ENCODE measurements at places on chromosomes 12 and 14.
A peak's percentile ranks its signal among the peaks of the same experiment; 100 is the strongest.

DNA sequence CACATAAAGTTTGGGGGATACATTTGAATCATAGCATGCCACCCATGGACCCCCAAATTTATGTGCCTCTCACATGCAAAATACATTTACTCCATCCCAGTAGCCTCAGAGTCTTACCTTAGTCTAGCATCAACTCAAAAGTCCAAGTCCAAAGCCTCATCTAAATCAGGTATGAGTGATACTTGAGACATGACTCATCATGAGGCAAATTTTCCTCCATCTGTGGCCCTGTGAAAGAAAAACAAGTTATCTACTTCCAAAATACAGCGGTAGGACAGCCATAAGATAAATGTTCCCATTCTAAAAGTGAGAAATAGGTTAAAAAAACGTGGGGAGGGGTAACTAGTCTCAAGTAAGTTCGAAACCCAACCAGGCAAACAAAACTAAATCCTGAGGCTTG is 444.2 kb downstream of the SNAPC1 start:
- DNase-seq: no peak

GRCh38 chr14:81849714-81850113 is 316.1 kb upstream of the SEL1L start:
- DNase-seq: no peak

- DNase-seq: peak; percentile 62
Measured at GRCh38 chr12:121626853-121627640, 717 bp downstream of the ORAI1 start.

DNA sequence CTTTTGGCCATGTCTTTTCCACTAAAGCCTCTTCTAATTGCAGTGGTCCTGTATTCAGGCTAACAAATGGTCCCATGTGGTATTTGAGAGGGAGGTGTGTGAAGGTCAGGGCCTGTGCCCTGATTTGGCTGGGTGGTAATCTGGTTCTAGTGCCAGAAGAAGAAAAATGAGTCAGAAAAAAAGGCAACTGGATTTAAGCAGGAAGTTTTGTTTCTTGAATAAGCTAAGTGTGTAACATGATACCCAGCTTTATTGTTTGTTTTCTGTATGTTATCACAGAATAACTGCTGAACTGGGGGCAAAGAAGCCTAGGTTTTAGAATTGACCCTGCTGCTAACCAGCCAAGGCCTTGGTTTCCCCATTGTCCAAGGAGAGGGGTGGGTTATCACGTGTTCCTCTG is 134.0 kb downstream of the ANO6 start:
- DNase-seq: no peak

- no peak for DNase-seq
Measured at GRCh38 chr14:30756594-30756993, 117.8 kb upstream of the COCH start.

DNA sequence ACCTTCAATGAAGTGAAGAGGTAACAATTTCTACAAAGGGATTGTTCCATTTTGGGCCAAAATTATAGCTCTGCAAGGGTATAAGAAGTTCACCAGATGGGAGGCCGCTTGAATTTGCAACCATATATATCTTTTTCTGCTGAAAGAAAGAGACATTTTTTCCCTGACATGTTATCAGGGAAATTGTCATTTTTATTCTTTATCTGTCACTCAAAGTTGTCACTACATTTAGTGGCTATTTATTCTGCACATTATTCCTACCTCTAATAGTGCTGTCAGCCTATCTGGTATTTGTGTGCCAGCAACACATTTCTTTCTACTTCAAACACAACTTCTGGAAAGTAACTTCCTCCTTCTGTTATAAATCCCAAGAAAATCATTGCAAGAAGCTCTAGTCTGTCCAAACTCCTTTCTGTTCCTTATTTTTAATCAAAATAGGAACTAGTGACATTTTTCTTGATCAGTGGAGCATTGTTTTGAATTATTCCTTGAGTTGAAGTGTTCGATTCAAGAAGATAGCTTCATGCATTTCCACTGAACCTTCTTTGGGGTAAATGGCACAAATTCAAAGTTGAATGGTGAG is 137.9 kb upstream of the ATP2B1 start:
- DNase-seq: no peak

GRCh38 chr12:111444314-111444924 is 38.7 kb downstream of the SH2B3 start:
- no peak for DNase-seq

DNA sequence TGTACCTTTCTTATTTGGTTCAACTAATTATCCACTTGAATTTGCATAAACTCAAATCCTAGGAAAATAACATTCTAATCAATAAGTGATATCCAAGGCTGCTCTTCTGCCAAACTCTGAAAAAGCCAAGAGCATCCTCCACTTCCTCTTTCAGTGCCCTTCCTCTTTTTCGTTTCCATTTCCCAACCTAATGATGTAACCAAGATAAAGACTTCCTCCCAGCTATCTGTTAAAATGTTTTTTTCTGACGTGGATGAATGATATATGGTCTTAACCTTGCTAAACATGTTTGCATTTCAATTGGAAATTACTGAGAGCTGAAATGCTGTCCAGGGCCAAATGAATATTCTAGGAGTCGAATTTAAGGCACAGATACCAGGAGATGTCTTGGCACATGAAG is 459.5 kb upstream of the PDE3A start:
- no peak for DNase-seq

DNA sequence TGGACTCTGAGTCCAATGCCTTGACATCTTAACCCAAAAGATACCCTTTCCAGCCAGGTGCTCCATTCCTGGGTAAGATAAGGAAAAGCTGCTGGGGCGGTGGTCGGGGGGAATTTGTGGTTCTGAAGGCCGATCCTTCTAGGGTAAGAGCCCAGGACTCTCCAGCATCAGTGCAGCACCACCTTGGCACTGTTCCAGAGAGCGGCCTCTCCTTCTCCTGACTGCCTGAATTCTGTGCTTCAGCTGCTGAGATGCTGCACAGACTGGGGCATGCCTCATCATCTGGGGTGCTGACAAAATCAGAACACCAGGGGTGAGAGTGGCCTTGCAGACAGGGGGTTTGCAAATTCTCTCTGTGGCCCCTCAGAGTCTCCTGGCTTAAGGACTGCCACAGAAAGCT is 87.5 kb downstream of the SPTB start:
- DNase-seq: no peak

DNA sequence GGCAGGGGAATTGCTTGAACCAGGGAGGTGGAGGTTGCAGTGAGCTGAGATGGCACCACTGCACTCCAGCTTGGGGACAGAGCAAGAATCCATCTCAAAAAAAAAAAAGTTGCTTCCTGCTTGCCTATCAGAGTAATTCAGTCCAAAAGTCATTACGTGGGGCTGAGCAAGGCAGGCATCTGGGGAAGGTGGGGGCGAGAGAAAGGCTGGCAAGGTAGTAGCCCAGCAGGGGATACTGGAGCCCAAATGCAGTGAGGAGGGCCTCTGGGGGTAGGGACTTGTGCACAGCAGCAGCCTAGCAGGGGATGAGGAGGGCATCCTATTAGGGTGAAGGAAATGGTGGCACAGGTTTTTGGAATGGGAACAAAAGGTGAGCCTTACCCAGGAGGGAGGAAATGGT is 7.1 kb downstream of the ETFRF1 start:
- DNase-seq: no peak

- no peak for DNase-seq
Measured at GRCh38 chr14:33061667-33062325, 123.1 kb downstream of the NPAS3 start.

DNA sequence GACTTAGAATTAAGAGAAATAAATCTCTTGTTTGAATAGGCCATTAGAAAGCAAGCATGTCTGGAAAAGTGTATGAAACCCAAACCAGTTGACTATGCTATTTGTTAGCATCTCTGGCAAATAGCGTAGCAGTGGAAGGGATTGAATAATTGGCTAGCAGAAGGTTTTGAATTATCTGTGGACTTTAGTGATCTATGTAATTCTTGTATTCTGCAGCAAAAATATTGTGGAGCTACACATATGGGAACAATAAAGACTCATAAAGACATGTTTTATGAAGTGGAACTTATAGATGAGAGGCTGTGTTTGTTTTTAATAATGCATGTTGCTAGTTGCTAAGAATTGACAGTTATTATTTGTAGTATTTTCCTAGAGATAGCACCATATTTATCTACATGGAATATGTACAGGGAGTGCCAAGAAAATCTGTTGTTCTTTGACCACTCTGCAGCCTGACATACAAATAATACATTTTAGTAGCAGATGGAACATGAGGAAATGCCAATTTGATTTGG is 4.7 kb downstream of the SRGAP1 start:
- no peak for DNase-seq

DNA sequence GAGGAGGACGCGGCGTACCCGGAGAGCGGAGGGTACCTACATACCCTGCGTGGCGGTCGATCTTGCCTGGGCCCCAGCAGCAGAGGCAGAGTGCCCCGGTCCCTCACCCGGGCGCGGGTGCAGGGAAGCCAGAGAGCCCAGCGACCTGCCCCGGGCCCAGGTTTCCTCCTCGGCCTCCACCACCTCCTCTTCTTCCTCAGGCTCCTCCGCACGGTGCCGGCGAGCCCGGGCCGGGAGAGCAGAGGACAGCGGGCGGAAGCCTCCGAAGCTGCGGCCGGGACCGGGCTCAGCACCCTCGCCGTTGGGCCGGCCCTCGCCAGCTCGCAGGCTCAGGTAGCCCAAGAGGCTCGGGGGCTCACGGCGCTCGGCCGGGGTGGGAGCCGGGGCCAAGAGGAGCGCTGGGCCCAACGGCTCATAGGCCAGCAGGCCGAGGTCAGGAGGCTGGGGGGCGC is 6.6 kb downstream of the ZNF219 start:
- no peak for DNase-seq

DNA sequence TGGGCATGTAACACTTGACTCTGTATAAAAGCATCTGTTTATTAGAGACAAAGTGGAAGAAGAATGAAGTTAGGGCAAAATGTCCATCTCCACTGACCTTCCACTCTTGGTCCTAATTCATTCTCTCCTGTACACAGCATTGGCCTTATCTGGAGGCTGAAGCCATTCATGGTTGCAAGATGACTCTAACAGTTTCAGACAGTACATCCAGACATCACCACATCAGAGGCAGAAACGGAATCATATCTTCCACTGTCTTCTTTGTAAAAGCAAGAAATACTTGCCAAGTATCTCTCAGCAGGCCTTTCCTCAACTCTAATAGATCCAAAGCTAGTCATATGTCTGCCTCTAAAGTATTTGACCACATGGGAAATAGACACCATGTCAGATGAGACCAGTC is 41.1 kb downstream of the PTHLH start:
- no peak for DNase-seq

- no peak for DNase-seq
Measured at GRCh38 chr12:78977304-78977867, 112.8 kb downstream of the SYT1 start.

- DNase-seq: no peak
Measured at GRCh38 chr12:96228566-96229248, 34.5 kb downstream of the ELK3 start.

DNA sequence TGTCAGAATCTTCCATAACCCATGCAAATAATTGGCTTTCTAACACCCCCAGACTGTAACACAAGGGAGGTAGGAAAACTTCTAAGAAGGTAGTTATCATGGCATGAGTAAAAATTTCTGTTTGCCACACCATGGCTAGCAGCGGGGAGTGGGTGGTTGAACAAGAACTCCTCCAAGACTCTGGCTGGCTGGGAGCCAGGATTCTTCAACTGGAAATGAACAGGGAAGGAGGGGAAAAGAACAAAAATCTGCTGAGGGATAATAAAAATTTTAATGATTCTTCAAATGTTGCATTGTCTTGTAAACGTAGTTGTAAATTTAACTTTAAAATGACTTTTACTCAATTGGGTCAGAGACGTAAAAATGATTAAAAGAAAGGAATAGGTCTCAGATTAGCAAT is 78.9 kb downstream of the AKAP6 start:
- no peak for DNase-seq

GRCh38 chr14:56378475-56378877 is 201.1 kb upstream of the TMEM260 start:
- DNase-seq: no peak

DNA sequence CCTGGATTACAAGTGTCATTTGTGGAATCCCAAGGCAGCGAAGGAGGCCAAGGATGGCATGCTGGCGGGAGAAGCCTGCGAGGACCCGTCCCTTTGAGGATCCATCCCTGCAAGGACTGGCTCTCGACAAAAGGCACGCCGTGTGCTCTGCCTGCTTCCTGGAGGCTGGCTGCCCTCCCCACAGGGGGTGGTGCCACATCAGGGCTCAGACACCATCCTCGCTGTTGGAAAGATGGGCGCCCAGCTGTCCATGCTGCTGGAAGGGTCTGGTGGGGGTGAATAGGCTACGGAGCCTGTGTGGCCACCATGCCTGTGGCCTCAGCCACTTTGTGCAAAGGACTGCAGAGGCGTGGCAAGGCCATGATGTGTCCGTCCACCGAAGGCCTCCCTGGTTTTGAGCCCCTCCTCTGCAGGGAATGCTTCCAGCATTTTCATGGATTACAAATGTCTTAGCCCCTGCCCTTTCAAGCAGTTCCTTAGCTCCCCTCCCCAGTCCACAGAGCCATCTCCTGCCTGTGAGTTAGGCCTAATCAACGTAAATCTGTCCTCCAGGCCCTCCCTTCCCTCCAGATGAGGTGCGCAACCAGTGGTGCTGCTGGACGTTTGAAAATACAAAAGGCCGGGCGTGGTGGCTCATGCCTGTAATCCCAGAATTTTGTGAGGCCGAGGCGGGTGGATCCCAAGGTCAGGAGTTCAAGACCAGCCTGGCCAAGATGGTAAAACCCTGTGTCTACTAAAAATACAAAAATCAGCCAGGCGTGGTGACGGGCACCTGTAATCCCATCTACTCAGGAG is 22.1 kb downstream of the ZBTB42 start:
- DNase-seq: no peak

- no peak for DNase-seq
Measured at GRCh38 chr14:94550041-94550440, 11.2 kb upstream of the SERPINA4 start.

DNA sequence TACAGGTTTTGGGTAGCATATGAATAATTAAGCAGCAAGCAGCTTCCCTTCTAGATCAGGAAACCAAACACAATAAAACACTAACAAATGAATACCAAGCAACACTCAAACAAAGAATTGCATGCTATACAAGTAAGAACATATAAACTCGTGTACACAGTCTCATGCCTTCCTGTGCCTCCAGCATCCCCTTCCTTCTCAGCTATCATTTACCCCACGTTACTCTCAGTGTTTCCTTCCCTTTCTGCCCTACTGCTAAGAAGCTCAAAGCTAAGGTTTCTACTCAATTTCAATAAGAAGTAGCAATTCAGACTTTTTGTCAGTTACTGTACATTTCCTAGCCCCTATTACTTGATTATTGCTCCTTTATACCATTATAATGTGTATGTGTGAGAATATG is 81.0 kb downstream of the DUSP16 start:
- DNase-seq: no peak

DNA sequence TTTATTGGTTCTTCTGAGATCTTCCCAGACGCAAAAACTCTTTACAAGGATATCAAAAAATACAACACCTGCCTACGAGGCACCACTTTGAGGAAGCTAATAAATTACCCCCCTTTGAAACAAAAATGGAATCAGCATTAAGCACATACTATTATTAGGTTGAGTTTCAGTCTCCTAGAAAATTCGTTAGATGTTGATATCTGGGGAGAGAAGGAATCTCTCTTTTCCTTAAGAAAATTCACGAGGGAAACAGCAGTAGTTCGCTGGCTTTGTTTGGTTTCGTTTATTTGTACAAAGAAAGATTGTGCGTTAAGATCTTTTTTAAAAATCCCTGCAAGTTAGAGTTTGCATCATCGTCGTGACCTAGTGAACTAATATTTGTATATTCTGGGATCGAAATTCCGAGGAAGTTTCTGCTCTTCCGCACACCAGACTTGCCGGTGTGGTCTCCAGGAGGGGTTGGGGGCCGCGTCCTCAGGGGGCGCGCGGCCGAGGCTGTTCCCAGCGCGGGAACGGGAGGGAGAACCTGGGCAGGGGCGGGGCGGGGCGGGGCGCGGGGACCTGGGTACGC is 12.1 kb downstream of the NKX2-1 start:
- DNase-seq: no peak

- no peak for DNase-seq
Measured at GRCh38 chr12:89514751-89515150, 9.8 kb downstream of the GALNT4 start.
